ENCODE measurements at places on chromosomes 16 and 17.
A peak's percentile ranks its signal among the peaks of the same experiment; 100 is the strongest.

DNA sequence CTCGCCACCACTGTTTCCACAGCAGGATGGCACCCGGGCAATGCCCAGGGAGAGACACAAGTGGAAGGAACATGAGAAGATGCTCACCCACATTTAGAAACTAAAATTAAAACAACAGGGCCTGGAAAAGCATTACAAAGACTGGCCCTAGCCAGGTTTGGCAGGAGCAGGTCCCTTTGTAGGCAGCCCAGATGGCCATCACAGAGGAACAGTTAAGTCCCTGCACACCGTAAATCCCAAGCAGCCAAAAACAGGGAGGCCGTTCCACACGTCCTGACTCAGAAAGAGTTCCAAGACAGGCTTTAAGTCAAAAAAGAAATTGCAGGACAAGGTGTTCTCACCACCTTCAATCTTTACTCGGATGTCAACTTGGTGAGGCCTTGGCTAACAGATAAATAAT is 127.1 kb downstream of the DYNLRB2 start:
- DNase-seq = no peak

- peak; percentile 93 for DNase-seq
Observed at GRCh38 chr17:34485999-34486398, 93.4 kb upstream of the TMEM132E start.

DNA sequence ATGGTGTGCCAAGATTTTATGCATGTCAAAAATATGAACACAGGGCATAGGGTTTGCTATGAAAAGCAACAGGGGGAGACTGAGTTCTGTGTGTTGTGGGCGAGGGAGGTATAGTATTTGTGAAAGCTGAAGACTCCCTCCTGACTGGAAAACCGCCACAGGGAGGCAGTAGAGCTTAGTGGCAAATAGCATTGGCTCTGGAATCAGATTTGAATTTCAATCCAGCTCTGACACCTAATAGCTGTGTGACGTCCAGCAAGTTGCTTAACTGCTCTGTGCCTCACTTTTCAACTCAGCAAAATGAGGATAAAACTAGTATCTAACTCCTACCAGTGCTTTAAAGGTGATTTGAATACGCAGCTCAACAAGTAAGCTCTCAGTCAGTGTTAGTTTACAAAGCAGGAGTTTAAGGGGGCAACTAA is 22.0 kb downstream of the KPNA2 start:
- peak; percentile 44 for DNase-seq

GRCh38 chr17:61415374-61416210 is 15.9 kb downstream of the TBX2 start:
- DNase-seq = no peak

- no peak for DNase-seq
Observed at GRCh38 chr17:55334881-55335540, 70.3 kb downstream of the HLF start.

- no peak for DNase-seq
Observed at GRCh38 chr16:86777381-86777946, 199.1 kb downstream of the FOXL1 start.
